ENCODE measurements at places on chromosomes 4 and X. TPM values are rescaled to one million over a fixed set of nuclear protein-coding genes. Genes with fewer than 3 reads are reported as not detected.
A peak's percentile ranks its signal among the peaks of the same experiment; 100 is the strongest.

Gene TNMD
- not detected for total RNA-seq

Gene ADRA2C
- total RNA-seq, result 3.7 TPM

Gene RLIM
- total RNA-seq, result 25.7 TPM

Gene BEND2
- total RNA-seq, result 0.25 TPM

Gene SLC10A6
- 0.71 TPM for total RNA-seq

Gene PPBP
- 0.34 TPM for total RNA-seq

Gene TLL1
- 6.0 TPM for total RNA-seq

Gene SERPINA7
- not detected for total RNA-seq

Gene TMEM255A
- total RNA-seq, result 0.63 TPM

Gene SPANXB1
- total RNA-seq, result not detected

Gene PLXNB3
- 9.2 TPM for total RNA-seq

Gene PCDH18
- total RNA-seq, result 2.7 TPM

Gene GUCY1B1
- 12.9 TPM for total RNA-seq

Gene VCX3B
- 0.21 TPM for total RNA-seq

- DNase-seq, result no peak
Measured at GRCh38 chr4:129323658-129324057, 227.7 kb downstream of the C4orf33 start.

DNA sequence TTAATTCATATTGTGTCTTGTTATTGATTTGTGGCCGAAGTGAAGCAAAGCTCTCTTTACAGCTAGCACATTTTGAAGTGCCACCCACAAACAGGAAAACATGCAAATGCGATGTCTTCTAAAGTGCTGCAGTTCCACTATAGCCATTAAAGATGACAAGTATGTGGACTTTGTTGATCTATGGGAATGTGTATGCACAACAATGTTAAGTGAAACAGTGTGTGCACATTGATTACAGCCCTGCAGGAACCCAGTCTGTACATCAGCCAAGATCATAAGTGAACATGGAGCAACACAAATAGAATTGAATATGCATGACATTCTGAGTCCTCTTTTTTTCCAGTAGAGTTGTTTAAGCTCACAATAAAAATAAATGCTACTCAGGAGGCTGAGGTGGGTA, 43.0 kb downstream of the TFDP3 start:
- DNase-seq, result no peak

DNA sequence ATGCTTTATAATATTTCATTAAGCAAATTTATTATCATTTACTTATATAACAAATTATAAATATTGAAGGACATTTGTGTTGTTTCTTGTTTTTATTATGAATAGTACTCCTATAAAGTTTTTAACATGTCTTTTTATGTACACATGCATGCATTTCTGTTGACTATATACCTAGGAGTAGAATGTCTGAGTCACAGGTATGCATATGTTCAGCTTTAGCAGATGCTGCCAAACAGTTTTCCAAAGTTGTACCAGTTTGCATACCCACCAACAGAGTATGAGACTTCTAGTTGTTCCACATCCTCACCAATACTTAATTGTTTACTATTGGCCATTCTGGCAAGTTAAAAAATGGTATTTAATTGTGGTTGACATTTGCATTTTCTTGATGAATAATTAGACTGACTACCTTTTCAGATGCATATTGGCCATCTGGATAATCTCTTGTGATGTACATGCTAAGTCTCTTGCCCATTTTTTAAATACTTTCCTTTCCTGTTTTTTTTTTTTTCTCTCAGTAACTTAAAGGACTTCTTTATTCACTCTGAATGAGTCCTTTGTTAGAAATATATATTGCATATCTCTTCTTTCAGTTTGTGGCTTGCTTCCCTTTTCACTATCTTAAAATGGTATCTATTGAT, 132.2 kb upstream of the TRIM2 start:
- no peak for DNase-seq

- no peak for DNase-seq
Measured at GRCh38 chr4:82275431-82276331, 98.1 kb downstream of the HNRNPD start.

- no peak for DNase-seq
Measured at GRCh38 chrX:139120760-139121159, 409.2 kb upstream of the FGF13 start.

GRCh38 chr4:13484749-13485221, 645 bp upstream of the RAB28 start:
- DNase-seq, result no peak

- no peak for DNase-seq
Measured at GRCh38 chr4:139609647-139610046, 53.6 kb upstream of the SETD7 start.

- no peak for DNase-seq
Measured at GRCh38 chrX:43940816-43941474, 32.2 kb downstream of the NDP start.

DNA sequence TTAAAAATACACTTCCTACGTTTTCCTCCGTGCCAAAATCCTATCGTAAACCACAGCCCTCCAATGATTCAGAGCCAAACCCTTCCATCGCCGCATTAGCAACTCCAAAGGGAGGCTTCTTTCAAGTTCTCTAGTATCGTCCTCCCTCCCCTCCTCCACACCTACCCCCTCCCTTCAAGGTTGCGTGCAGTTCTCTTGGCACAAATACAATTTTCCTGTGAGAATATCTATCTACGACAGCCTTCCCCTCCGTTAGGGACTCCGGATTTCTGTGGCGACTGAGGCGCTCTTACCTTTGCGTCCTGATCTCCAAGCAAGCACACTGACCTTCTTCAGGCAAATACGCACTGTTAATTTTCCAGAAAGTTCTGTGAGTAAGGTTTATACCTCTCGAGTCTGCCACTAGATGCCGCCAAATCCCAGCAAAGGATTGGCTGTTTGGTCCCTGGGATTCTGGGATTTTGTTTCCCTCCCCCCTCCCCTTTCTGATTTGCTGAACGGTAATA, 1.2 kb upstream of the MORF4L2 start:
- DNase-seq, result peak; percentile 72

GRCh38 chrX:15269618-15270521, at the start of gene ASB9:
TSS of gene ASB9 (minus strand) at chrX:15270083. CDS start at chrX:15269874, 209 bp downstream.
- peak; percentile 29 for DNase-seq

- DNase-seq, result peak; percentile 76
Measured at GRCh38 chrX:19332983-19333382, 10.7 kb upstream of the PDHA1 start.

DNA sequence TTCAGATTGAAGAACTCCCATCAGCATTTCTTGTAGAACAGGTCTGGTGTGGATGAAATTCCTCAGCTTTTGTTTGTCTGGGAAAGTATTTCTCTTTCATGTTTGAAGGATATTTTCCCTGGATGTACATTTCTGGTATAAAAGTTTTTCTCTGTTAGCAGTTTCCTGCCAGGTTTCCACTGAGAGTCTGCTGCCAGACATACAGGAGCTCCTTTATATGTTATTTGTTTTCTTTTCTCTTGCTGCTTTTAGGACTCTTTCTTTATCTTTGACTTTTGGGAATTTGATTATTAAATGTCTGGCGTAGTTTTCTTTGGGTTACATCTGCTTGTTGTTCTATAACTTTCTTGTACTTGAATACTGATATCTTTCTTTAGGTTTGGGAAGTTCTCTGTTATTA, 486.5 kb downstream of the ARAP2 start:
- no peak for DNase-seq

DNA sequence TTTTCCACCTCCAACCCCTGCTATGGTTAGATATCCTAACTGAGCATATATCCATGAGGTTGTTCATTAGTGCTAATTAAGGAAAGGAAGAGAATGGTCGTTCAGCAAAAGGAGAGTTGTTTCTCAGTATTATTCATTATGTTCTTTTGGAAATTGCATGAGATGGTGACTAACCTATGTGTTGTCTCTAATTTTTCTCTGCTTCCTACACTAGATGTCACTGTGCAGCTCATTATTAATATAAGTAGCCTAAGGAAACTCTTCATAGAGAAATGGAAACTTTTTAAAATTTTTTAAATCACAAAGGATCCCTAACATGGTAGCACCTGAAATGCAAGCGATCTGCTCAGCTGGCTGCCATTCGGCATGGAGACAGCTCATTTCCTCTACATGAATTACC, 67.7 kb upstream of the FAM9A start:
- no peak for DNase-seq

DNA sequence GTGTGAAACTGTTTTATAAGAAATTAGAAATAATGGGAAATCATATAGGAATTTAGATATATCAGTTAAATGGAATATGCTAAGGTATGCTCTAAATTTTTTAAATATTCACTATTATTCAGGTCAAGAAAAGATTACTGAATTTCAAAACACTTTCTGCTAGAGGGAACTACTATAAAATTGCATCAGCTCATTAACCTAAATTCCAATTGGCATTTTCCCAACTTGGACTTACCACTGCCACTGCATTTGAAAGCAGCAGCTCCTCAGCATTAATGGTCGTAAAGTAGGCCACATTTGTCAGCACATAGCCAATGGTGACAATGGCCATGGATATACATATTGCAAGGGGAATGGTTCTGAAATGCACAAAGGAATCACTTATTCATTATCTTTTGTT, 57.3 kb downstream of the SLC7A11 start:
- DNase-seq, result no peak

- DNase-seq, result no peak
Measured at GRCh38 chrX:2870650-2871049, 41.9 kb downstream of the GYG2 start.

GRCh38 chrX:24513416-24513815, 48.3 kb downstream of the PDK3 start:
- DNase-seq, result no peak

- DNase-seq, result no peak
Measured at GRCh38 chr4:133154725-133155124, 5.6 kb downstream of the PCDH10 start.

- no peak for DNase-seq
Measured at GRCh38 chrX:45850197-45850774, 649.6 kb upstream of the DIPK2B start.

All from right cardiac atrium (tissue), 5 donors.